CD4-positive, alpha-beta T cell treated with Interleukin-6 at 100 ng/mL for 8 hours (primary cell): ENCODE measurements at places on chromosomes 1 and 21.

GRCh38 chr1:26970810-26971209 lies 10.5 kb upstream of the KDF1 start:
- no peak for DNase-seq

- peak; percentile 39 for DNase-seq
Measured at GRCh38 chr1:244353551-244354091, 98.1 kb downstream of the ADSS2 start.

DNA sequence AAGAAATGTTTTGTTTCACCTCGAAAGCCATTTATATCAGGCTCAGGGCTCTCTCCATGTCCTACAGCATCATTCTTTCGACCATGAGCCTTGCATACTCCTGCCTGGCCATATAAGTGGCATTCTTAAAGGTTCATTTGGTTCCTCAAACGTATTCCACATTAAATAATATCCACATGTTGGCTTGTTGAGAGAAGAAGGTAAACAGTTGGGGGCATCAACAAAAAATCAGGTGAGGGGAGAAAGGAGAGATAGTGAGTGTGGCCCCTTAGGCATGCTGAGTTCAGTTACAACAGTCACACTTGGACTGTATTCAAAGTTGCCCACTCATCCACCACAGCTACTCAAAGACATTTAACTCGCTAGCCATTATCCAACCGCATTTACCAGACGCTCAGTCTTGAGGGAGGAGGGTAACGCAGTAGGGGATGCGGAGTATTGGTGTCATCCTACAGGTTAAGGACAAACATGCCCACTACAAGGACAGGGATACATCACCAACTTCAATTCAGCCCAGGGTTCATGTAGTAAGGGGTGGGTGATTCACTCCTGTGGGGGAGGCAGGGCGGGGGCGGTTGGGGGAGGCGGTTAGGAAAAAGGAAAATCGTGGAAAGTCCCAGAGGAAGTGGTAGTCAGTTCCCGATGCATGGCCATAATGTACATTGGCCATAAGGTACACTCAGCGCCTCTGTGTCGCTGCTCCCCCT lies 1.4 kb downstream of the ZNF697 start:
- no peak for DNase-seq

GRCh38 chr1:119453021-119453420 lies 38.1 kb downstream of the HSD3B2 start:
- DNase-seq = no peak

- DNase-seq = no peak
Measured at GRCh38 chr1:85102479-85102878, 54.2 kb upstream of the MCOLN3 start.

DNA sequence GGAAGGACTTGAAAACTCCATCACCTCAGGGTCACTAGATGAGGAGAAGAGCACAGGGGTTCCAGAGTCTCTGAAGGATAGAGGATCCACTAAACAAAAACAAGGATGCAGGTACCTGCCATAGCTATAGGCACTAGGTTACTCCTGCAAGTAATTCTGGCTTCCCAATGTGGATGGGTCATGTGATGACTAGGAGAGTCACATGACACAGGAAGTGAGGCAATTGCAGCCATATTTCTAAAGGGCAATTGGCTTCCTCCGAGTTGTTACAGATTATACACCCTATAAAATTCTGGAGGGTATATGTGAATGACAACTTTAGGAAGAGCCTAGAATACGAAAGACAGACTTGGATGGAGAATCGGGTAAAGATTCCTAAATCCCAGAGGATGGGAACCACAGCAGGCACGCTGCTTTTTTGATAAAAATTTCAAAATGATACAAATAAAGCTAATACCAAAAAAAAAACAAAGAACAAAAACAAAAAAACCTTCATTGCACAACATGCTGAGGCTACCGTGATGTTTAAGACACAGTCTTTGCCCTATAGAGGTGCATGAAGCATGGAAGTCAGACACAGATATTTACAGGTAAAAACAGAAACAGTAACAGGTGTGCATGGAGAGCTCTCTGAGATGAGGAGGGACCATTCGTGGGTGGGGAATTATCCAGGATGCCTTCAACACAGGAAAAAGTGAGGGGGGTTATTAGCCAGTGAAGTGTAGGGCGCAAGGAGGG lies 10.5 kb downstream of the MTX1 start:
- DNase-seq = no peak

DNA sequence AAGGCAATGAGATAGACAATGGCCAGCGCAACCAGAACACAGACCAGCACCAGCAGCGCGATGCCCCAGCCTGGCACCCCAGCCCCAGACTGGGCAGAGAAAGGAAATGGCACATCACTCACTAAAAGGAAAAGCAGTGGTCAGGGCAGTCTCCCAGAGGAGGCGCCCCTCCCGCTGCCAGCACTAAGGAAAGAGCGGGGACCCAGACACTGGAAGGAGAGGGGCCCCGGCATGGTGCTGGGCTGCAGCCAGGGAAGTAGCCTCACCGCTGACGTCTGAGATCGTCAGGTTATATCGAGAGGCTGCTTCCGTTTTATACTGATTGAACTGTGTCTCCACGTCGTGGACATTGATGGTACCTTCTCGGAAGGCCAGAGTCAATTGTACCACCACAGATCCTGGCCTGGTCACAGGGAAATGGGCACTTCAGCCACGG lies 13.8 kb downstream of the TRIM46 start:
- no peak for DNase-seq

- DNase-seq = no peak
Measured at GRCh38 chr1:107365527-107366240, 224.8 kb downstream of the NTNG1 start.

- no peak for DNase-seq
Measured at GRCh38 chr1:157584503-157584902, 13.4 kb downstream of the FCRL4 start.

DNA sequence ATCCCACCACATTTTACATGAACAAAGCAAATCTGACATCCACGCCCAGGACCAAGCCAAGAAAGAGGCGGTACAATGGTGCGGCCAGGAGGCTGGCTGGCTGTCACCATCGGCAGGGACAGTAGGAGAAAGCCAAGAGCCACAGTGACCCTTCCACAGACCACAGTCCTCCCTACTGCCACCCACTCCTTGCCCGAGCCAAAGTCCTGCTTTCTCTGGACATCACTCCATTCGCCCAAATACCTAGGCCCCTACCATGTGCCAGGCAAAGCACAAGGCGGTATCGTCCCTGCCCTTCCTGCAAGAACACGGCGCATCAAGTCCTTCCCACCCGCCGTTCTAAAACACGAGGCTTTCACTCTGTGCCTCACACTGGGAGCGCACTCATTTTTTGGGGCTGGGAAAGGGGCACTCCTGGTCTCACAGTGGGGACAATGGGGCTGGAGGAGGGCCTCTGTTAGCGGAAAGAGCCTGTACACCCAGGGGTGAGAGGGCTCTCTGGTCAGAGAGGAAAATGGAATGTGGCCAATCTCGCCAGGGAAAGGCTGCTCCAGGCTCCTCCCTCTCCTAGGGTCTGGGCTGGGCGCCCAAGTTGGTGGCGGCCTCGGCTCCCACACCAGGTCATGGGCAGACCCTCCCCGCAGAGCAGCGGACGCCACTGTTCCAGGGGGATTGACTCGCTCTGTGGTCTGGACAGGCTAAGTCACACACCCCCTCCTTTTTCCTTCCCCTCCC lies 26.5 kb downstream of the SSBP3 start:
- no peak for DNase-seq

DNA sequence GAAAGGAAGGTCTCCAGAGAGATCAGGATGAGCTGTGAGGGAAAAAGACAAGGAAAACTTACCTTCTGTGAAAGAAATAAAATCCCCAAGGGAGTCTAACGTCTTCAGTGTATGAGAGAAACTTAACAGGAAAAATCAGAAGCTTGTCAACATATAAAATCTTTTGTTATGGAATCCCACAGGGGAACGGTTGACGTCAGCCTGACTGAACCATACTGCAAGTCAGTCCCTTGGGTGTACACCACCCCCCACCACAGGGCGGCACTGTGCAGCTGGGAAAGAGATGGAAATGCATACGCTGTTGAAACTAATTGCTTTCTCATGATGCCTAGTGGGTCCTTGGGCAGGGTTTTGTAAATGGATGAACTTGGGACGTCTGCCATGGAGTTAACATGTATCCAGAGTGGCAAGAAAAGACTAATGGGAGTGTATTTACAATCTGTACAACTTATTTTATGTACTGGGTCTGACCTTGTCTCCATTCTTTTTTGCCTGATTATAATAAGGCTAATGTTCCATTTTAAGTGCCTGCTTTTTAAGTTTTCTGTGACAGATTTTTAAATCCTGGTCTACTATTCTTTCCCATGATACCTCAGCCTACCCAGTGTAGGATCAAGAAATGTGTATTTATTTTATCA lies 22.7 kb downstream of the UTP25 start:
- no peak for DNase-seq

- peak; percentile 30 for DNase-seq
Measured at GRCh38 chr1:19647643-19648042, 3.5 kb downstream of the NBL1 start.

DNA sequence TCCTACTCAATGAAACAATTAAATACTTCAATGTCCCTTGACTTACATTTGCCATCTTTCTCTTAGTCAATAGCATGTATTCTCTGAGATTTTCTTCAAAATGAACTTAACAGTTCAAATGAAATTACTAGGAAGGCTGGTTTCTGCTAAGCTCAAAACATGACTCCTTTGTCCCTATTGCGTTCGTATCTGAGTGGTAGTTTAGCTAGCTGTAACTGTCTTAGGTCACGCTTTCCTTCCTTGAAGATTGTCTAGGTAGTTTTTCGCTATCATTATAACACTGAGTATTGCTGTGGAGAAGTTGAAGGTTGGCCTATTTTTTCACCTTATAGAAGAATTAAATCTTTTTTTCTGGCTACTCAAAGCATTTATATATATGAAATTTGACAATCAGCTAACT lies 1535.2 kb downstream of the PLA2G4A start:
- DNase-seq = no peak

- DNase-seq = no peak
Measured at GRCh38 chr21:20418353-20418752, 579.9 kb upstream of the NCAM2 start.

- no peak for DNase-seq
Measured at GRCh38 chr1:241391926-241392710, 35.1 kb upstream of the RGS7 start.

GRCh38 chr1:53653200-53653575 lies 85.8 kb downstream of the GLIS1 start:
- no peak for DNase-seq

GRCh38 chr1:181482521-181483284 lies 614 bp upstream of the CACNA1E start:
- DNase-seq = no peak

DNA sequence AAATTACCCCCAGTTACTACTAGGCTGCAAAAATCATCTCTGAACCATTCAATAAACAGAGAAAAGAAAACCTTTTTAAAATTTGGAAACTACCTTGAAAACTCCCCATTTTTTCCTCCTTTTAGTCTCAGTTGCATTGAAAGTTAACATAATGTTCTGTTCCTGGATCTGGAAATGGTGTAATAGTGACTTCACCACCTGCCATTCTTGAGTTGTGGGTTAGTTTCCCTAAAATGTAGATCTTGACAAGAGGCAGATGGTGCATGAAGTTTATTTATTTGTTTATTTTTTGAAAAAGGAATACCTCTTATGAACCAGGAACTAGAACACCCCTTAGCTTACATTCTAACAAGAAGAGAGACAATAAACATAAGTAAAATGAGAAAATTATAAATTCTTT lies 72.8 kb downstream of the ATF6 start:
- DNase-seq = no peak

DNA sequence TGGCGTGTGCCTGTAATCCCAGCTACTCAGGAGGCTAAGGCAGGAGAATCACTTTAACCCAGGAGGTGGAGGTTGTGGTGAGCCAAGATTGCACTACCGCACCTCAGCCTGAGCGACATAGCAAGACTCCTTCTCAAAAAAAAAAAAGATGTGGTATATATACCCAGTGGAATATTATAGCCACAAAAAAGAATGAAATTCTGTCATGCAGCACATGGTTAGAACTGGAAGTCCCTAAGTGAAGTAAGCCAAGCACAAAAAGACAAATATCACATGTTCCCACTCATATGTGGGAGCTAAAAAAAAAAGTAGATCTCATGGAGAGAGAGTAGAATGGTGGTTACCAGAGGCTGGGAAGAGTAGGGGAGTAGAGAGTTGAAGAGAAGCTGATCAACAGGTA lies 18.7 kb downstream of the PSMB4 start:
- no peak for DNase-seq

DNA sequence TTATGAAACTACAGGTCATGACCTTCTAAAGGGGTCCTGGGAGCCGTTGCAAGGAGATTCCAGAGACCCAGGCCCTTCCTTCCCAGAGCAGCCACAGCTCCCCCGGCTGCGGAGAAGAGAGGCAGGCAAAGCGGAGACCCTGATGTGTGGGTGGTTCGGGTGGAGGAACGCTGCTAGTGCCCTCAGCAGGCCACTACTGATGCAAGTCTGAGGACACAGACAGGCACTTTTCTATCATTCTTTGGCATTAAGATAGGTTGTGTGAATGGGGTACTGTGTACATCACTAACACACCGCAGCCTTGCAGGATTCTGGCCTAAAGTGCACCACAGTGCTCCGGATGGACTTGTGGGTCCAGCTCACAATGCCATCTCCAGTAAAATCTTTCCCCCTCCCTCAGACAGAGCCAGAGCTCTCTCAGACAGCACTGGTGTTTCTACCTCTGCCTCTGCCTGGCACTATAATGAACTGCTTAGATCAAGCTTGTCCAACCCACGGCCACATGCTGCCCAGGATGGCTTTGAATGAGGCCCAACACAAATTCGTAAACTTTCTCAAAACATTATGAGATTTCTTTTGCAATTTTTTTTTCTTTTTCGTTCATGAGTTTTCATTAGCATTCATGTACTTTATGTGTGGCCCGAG lies 121.4 kb downstream of the TGFBR3 start:
- DNase-seq = no peak

- DNase-seq = no peak
Measured at GRCh38 chr1:4970532-4970931, 316.1 kb downstream of the AJAP1 start.

DNA sequence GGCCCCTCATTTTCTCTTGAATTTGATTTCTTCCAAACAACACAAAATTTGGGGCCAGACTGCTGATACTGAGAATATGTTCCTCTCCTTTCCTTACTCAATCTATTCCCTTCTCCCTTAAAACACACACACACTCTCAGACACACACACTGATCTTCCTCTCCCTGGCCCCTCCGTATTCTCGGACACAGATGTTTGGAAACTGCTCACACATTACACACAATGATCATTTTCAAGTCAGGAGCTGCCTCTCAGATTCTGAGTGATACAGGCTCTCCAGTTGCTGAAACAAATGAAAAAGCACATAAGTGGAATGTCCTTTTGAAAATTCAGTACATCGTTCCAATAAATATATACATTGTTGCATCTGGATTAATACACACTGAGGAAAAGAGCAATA lies 161.3 kb downstream of the CLEC20A start:
- DNase-seq = no peak
